Stimulated activated CD8-positive, alpha-beta memory T cell treated with anti-CD3 and anti-CD28 coated beads, Interleukin-7, amount 100 ng/mL, for 24 hours (primary cell): ENCODE measurements at places on chromosomes 13 and 19.

DNA sequence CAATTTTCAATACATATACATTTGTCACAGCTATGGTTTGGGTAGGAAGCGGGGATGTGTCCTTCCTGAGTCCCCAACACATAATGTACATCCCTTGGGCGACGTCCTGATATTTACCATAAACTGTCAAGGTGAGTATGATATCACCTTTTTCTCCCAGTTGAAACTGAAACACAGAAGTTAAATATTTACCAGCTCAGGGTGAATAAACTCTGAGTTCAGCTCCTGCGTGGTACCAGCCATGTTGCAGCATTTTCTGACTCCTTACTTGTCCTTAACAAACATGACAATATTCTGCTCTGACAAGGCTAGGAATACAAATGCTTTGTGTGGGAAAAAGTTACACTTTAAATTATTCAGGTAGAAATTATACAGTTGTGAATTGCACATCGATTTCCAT, 294.2 kb downstream of the TEX29 start:
- no peak for DNase-seq

DNA sequence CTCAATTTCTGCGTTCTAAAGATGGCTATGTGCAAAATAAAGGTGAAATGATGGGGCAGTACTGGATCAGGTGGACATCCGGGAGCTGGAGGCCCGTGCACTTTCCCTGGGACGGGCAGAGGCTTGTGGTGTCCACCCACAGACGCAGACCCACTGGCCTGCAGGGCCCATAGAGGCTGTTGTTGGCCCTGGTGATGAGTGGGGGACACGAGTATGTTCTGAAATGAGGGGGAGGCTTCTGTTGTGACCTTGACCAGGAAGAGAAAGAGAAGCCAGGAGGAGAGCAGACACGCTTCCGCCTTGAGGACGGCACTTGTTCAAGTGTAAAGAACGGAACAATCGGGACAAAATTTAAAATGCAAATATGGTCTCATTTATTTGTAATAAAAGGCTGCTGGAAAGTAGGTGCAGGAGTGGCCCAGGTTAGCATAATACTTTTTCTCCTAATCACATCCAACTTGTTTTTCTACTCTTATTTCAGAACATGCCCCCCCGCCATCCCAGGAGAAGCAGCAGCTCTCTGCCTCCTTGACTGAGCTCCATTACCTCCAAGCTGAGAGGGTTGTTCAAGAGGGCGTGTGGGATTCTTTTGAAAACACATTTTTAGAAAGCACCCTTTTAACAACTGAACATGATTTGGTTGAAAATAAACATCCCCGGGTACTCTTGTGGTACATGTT, 27.1 kb downstream of the ATP11A start:
- DNase-seq = no peak

DNA sequence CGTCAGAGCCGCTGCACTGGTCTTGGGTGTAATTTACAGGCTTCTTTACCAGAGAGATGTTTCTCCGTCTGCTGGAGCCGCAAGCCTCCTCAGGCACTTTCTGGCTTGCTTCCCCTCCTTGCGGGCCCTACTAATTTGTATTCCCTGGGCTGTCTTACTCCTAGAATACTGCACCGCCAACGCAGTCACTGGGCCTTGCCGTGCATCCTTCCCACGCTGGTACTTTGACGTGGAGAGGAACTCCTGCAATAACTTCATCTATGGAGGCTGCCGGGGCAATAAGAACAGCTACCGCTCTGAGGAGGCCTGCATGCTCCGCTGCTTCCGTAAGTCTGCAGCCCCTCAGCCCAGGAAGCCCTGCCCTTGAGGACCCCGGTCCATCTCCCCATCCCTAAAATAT, 14.1 kb upstream of the C19orf33 start:
- no peak for DNase-seq

DNA sequence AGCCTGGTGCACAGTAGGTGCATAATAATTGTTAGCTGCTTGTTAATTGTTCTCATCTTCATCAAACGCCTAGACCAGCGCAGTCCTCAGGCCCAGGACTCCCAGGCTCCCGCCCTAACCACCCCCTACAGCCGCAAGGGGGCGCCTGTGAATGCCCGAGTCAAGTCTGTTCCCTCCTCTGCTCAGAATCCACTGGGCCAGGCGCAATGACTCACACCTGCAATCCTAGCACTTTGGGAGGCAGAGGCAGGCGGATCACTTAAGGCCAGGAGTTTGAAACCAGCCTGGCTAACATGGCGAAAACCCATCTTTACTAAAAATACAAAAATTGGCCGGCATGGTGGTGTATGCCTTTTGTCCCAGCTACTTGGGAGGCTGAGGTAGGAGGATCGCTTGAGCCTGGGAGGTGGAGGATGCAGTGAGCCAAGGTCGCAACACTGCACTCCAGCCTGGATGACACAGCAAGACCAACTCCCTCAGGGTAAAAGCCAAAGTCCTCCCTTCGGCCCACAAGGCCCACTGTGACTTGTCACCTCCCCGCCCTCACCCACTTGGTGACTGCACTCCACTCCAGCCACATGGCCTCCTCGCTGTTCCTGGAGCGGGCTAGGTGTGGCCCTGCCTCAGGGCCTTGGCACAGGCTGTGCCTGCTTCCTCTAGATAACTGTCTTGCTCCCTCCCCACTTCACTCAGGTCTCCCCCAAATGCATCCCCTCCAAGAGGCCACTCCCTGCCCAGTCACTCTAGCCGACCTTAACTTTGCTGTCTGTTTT, 9.1 kb downstream of the ZNF653 start:
- peak; percentile 51 for DNase-seq
